ENCODE measurements at places on chromosomes 2 and 18.

DNA sequence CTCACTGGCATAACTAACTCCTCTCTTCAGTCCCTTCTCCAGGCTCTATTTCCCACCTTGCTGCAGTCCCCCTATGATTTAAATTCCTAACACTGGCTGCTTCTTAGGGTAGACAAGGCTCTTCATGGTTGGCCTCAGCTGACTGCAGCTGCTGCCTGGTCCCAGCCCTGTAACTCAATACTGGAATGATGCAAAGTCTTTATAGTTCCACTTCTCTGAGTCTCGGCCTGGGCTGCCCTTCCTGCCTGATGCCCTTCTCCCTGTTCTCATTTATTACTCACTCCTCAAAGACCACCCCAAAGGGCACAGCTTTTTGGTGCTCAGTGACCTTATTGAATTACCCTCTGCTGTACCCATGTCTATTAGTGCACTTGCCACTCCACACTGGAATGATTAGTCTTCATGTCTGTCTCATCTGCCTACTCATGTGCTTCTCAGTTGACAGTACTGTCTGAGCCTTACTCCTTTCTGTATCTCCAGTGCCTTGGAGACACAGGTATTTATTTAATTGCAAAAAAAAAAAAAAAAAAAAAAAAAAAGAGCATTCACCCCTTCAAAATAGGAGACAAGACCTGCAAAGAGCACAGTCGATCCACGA lies 199.4 kb upstream of the REV1 start:
- DNase-seq: no peak

DNA sequence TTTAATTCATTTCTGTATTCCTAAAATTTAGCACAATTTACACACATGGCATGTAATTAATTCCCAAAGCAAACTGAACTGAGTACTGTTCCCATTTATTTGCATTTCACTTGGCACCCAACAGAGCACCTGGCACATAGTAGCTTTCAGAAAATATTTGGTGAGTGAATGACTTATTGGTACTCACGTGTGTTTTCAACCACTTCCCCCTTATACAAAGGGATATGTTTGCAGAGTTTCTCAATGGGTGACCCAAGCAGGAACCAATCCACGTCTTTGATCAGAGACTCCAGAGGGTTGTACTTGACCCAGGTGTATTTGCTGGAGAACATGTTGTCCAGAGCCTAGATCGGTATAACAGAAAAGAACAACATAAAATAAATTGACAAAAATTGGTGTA lies 6.6 kb downstream of the GKN2 start:
- DNase-seq: no peak

- DNase-seq: no peak
These were observed 96.3 kb upstream of the ASB18 start for GRCh38 chr2:236360496-236360895.

DNA sequence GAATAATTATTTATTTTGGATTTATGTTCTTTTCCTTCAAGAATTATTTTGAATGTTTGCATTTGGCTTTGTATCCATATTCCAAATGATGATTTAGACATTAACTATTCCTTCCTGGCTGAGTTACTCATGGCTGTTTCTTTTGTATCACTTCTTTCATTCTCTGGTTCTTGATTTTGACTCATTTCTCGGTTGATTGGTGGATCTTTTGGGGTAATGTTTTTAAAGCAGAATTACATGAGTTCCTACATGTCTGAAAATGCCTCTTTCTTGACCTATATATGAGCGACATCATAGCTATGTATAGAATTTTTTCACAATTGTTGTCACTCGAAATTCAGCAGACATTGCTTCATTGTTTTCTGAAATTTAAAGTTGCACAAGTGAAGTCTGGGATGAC lies 39.5 kb downstream of the CYP26B1 start:
- DNase-seq: no peak

DNA sequence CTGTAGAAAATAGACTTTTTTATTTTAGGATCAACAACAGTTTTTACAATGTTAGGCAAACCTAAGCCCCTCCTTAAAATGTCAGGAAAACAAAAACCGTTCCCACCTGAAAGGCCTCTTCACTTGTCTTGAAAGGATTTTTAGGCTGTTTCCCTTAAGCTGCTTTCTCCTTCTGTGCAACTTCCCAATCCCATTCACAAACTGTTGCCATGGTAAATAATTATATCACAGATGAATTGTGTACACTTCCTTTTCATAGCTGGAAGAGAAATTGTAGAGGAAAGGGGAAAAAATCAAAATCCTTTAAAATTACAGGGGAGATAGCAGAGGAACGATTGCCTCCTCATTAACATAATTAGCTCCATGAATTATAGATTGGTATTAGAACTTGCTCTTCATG lies 1488.0 kb upstream of the CELF4 start:
- no peak for DNase-seq

- no peak for DNase-seq
These were observed 12.5 kb upstream of the DOK6 start for GRCh38 chr18:69388222-69388621.

DNA sequence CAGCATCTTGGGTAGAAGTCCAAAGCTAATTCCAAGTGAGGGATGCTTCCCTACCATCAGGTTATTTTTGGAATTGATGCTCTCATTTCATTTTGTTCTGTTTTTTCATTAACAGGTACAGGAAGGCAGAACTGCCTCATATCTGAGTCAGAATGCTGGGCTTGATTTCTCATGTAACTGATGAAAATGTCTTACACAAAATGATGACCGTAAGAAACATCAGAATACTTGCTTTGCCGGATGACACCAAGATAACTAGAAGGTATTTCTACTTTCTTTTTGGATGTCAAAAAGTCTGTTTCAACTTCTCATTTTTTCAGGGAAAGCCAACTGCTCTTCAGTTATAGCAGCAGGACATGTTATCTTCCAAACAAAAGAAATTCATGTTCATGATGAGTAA lies 62.6 kb downstream of the ETAA1 start:
- DNase-seq: no peak

DNA sequence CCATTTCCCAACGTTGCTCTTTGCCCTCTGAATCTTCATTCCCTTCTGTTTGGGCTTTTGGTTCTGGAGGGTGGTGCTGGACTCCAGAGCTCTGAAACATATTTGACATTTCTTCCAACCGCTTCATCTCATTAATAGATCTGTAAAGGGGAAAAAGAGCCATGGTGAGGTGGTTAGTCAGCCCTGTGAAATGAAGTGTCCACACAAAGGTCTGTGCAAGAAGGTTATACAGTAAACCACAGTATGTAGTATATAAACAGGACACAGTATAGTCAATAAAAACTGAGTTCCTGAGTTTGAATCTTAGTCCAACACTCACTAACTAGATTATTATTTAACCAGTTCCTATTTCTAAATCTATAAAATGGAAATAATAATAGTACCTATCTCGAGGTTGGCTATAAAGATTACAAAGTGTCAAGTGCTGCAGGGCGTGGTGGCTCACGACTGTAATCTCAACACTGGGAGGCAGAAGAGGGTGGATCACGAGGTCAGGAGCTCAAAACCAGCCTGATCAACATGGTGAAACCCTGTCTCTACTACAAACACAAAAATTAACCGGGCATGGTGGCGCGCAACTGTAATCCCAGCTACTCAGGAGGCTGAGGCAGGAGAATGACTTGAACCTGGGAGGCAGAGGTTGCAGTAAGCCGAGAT lies 13.1 kb downstream of the STARD7 start:
- no peak for DNase-seq

DNA sequence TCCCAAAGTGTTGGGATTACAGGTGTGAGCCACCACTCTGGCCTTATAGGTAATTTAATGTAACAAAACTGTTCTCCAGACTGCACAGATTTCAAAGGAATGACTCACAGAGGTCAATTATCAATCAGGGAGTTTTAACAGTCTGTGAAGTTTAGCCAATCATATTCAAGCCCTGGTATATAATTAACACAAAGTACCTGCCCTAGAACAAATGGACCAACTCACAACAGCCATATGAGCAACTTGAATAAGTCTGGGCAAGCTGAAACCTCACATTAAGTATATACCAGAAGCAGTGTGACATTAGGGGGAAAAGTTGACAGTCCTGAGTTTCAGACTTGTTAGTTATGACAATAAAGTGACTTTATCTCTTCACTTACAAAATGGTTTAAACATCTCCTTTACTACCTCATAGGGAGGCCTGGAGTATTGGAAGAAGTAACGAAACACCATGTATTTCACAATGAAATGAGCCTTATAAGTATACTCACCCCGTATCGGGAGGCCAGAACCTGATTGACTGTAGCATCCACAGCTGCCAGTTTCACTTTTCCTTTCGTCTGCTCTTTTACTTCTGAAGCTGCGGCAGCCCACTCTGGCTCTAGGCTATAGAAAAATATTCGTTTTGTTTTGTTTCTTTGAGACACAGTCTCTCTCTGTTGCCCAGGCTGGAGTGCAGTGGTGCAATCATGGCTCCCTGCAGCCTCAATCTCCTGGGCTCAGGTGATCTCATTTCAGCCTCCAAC lies 22.2 kb downstream of the PDIA6 start:
- DNase-seq: no peak

GRCh38 chr18:61394983-61395382 lies 61.8 kb downstream of the CDH20 start:
- no peak for DNase-seq

GRCh38 chr2:113283704-113284284 lies 5.1 kb upstream of the PAX8 start:
- DNase-seq: no peak

- no peak for DNase-seq
These were observed 1015.0 kb downstream of the BCL11A start for GRCh38 chr2:59538398-59538911.

DNA sequence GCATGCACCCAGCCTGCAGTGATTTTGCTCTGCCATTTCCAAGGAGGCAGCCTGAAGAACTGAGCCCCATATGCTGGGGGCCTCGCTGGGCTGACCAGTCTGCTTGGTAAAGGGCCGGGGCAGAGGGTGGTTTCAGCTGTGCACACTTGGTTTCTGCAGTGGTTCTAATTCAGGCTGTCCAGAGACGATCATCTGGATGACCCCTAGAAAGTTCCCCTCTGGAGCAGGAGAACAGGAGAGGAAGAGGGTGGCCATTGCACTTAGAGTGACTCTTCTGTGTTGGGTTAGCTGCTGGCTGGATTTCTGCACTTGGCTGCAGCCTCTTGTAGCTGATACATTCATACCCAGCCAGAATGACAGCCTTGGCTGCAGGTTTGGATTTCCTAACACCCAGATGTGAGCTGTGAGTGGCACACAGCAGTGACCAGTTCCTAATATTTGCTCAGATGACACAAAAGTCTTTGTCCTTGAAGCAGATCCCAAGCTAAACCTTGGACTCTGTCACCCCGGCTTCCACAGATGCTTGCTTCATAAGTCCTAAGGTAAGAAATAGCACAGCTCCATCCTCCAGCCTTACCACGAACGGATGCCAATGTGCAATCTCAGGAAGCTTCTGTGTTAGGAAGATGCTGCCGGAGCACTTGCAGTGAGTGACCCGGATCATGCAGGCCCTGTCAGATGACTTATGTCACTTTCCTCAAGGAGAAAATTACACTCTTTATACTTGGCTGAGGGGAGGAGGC lies 105.6 kb downstream of the HNRNPLL start:
- DNase-seq: no peak

GRCh38 chr2:191688934-191689695 lies 11.2 kb downstream of the NABP1 start:
- DNase-seq: no peak

- DNase-seq: peak; percentile 44
These were observed 543 bp downstream of the HADHB start for GRCh38 chr2:26245231-26245732.

DNA sequence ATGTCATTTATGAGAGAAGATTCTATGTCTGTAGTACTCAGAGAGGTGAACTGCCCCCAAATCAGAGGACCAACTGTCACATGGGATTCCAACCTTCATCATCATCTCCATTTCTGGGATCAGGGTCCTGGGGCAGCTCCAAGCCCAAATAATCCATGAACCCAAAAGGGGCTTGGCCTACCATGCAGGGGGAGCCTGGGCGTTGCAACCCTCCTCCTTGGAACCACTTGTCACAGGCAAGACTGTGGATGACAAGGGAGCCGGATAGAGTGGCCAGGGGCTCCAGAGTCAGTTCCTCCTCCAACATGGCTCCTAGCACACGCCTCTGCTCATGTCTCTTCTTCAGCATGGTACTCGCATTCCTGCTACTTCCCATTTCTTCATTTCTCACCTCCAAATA lies 7.9 kb downstream of the CTLA4 start:
- no peak for DNase-seq

GRCh38 chr2:28970464-28971160 lies 10.5 kb upstream of the TOGARAM2 start:
- no peak for DNase-seq

DNA sequence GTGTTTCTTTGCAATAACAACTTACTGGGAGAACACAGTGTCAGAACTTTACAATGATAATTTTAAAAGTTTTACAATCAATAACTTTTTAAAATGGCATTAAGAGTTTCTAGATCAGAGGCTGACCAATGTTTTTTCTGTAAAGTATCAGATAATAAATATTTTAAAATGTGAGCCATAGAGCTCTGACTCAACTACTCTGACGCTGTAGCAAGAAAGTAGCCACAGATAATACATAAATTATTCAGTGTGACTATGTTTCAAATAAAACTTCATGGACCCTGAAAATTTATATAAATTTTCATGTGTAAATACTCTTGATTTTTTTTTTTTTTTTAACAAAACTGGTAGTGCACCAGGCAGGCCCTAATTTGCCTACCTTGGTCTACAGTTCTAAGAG lies 77.4 kb downstream of the CUL3 start:
- DNase-seq: no peak

DNA sequence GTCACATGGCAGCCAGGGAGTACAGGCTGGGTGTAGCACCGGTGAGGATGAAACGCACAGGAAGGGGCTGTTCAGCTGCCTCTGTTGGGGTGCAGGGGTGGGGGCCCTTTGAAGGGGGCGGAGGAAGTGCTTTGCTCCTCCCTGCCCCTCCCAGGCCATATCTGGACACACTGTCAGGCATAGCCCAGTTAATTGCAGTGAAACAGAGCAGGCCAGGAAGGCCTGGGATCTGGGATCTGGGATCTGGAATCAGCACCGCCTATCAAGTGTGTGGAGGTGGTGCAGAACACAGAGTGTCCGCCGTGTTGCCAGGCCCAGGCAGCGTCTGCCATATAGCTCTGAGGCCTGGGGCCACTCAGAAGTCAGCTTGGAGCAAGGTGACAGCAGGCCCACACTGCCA lies 119.3 kb upstream of the MSH2 start:
- no peak for DNase-seq

DNA sequence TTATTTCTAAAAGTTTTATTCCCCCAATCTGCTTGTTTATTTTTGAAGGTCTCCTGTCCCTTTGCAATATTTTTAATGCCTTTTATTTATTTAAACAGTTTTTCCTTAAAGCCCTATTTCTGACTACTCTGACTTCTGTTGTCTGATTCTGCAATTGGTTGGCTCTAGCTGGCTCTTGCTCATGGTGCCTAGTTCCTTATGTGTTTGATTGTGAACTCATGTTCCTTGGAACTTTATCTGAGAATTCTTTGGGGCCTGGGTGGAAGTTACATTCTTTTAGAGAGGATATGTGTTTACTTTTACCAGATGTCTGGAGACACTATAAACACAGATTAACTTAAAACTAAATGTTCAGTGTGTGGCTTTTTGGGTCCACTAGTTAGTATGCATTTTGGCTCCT lies 175.9 kb downstream of the DYSF start:
- DNase-seq: no peak
